Suprapubic skin (tissue), 4 donors: ENCODE measurements at places on chromosomes 12 and 14.

DNA sequence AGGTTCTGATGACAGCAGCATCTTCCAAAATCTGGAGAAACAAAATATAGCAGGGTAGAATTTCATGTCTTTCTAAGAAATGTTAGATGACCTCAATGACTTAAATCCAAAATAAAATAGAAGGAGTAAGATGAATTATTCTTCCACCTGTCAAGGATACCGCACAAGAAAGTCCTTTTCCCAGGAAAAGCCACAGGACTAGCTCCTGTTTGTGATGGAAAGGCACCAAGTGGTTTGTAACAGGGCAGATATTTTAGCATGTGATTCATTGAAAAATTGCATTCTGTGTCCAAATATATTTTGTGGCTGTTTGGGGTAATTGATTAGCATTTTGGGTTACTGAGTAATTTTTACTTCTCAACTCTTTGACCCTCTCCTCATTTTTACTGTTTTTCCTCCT, 2.7 kb downstream of the CD163L1 start:
- no peak for DNase-seq

DNA sequence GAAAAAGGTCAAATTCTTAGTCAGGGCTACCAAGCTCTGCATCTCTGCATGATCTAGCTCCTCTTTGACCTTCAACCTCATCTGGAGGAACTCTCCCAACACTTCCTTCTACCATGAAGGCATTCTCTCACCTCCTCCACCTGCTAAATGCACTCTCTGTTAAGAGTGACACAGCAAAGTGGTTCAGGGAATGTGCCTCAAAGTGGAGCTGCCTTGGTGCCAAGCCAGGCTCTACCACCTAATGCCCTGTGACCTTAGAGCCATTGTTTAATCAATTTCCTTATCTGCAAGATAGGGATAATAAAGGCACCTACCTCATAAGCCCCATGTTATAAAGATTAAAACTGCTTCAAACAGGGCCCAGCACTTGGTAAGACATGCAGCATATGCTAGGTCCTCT, 236.7 kb downstream of the ANO2 start:
- no peak for DNase-seq

- DNase-seq = no peak
These were observed 88.8 kb downstream of the ATXN7L3B start for GRCh38 chr12:74626397-74626796.

- DNase-seq = peak; percentile 67
These were observed 137.5 kb upstream of the CCND2 start for GRCh38 chr12:4135919-4136605.

DNA sequence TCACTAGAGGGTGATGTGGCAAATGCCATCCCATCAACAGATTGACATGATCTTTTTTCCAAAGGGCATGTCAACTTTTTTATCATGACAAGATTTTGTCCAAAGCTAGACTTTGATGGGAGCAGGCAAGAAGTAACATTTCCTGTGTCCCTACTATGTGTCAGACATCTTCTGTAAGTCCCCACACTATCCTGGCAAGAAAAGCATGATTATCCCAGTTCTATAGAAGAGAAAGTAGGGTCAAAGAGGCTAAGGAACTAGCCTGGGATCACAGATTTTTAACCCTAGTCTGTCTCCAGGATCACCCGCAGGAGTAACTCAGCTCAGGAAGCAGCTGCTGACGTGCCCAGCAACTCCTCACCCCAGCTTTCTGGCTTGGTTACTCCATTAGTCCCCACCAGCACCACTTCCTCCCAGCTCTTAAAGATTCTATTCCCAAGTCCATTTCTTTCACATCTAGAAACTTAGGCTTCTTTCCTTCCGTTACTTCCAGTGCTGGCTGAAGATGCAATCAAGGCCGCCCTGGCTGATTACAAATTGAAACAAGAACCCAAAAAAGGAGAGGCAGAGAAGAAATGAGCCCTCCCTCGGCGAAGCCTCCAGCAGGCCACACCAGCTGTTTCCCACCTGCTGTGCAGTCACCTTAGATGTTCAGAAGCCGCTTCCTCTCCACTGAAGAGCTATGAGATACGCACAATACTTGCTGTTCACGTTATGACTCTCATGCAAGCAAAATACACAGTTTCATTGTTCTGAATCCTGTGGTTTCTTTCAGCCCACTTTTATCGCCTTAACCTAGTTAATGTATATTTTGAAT, 6.2 kb downstream of the ISCU start:
- DNase-seq = no peak

DNA sequence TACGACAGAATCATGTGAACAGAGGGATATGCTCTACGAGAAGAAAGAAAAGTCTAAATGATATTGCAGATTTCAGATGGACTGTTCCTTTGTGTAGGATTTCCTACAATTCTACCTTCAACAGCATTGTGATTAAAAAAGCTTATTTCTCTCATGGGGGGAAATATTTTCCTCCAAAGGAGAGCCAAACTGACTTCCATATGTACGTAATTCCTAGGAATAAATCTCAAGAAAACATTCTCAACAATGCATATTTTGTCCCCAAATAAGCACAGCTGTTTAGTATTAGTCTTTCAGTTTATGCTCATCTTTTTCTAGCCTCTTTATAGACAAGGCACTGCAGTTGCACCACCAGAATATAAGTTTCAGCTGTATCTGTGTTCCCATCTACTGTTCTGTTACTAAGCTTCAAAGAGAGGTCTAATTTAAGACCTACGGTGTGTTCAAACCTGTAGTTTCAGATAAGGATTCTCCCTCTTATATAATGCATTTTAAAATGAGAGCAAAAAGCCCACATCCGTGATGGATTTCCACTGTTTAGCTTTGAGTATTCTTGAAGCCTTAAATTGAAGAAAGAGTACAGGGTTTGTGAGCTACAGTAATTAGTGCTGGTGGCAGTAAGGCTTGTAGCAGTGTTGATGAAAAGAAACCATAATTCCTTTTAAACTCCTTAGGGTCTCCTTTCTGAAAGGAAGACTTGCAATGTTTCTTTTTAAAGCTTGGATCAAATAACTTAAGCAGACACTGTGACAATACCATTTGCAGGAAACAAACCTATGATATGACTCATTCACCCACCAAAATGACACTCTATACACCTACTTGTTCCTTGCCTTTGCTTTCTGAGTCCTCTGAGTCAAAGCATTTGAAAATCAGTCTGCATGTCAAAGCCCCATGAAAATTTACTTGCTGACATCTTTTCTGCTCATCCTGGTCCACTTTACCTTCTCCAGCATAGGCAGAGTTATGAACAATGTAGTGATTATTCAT, 754.1 kb downstream of the NOVA1 start:
- no peak for DNase-seq

- no peak for DNase-seq
These were observed 80.6 kb upstream of the DAAM1 start for GRCh38 chr14:59107819-59108218.

GRCh38 chr12:71664411-71665089, 449 bp downstream of the THAP2 start:
- no peak for DNase-seq

DNA sequence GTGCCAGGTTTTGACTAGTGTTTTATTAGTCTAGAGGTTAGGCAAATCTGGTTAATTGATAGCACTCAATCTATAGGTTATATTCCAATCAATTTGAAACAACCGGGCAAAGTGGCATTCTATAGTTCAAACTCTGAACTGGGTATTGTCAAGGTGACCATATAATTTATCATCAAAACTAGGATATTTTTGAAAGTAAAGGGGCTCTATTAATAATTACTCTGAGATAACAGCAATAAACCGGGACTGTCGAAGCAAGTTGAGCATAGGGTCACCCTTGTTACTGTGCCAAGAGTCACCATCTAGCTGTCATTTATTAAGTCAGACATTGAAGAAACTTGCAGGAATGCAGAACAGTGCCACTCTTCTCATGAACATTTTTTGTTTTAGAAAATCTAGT, 321.2 kb downstream of the RAD51B start:
- no peak for DNase-seq

DNA sequence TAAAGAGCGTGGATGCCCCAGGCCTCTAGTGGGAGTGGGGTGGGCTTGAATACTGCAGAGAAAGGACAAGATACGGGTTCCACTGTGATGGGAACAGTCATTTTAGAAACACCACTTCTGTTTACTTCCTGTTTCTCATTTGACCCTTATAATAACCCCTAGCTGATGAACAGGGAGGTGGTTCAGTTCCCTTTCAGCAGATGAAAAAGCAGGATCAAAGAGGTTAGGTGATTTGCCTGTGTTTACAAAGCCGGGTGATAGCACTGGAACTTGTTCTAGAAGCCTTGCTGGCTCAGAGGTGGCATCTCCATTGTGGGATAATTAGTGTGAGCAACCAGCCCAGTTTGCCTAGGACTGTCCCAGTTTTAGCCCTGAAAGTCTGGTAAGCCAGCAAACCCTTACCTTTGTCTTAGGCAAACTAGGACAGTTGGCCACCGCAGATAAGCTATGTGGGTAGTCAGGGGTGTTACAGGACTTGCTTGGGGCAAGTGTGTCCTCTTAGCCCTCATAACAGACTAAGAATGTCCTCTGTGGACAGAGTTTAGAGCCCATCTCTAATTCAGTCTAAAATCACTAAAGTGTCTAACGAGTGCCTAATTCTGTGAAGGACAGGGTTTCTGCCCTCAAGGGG, 7.5 kb upstream of the LRP1-AS start:
- no peak for DNase-seq

DNA sequence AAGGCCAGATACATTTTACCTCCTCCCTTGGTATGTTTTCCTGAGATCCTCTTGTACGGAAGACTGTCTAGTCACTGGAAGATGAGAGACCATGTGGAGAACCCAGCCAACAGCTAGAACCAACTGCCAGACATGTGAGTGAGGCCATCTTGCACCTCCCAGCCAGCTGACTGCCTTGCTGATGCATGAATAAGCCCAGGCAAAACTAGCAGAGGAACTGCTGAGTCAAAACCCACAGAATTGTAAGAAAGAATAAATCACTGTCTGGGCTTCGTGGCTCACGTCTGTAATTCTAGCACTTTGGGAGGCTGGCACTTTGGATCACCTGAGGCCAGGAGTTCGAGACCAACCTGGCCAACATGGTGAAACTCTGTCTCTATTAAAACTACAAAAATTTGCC, 160.0 kb downstream of the TPH2 start:
- DNase-seq = no peak

- DNase-seq = no peak
These were observed 151.3 kb upstream of the PRKD1 start for GRCh38 chr14:30078811-30079402.

GRCh38 chr12:40240779-40241178, 16.0 kb downstream of the LRRK2 start:
- DNase-seq = no peak

DNA sequence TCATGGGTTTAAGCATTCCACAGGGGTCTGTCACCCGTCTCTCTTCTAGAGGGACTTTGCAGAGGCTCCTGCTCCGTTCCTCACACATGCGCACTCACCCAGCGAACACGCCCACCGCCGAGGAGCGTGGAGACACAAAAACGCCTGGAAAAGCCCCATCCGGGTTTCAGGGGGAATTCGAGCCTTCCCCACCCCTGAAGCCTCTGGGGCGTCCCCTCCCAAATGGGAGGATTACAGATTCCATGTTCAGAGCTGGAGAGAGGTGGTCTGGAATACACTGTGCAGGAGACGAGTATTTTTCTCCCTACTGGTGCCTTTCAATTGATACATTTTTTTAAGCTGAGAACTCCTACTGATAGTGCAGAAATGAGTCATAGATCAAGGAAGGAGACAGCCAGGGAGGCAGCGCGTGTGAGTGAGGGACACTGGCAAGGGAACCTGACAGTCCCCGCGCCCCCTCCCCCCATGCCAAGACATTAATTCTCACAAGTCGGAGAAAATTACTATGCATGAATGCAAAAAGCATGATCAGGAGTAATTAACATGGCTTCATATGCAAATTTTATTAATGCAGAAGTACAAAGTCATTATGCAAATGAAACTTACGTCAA, 36.9 kb downstream of the BCL11B start:
- DNase-seq = peak; percentile 72

DNA sequence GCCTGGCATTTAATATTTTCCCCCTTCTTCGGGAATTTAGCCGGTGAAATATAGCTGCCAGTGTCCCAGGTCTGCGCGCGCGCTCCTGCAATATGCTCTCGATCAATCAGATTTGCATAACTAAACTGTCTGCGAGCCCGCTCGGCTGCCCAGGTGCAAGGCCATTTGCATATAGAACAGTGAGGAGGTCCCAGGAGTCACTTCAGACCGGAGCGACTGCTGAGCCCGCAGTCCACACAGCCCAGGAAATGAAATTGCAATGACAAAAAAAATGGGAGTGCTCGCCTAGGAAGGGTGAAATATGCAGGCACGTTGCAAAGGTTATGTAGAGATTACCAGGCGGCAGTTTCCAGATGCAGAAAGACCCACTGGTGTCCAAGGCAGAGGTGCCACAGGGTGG, 228.5 kb downstream of the VRK1 start:
- DNase-seq = no peak

GRCh38 chr12:32604565-32604964, 74.5 kb upstream of the DNM1L start:
- no peak for DNase-seq

DNA sequence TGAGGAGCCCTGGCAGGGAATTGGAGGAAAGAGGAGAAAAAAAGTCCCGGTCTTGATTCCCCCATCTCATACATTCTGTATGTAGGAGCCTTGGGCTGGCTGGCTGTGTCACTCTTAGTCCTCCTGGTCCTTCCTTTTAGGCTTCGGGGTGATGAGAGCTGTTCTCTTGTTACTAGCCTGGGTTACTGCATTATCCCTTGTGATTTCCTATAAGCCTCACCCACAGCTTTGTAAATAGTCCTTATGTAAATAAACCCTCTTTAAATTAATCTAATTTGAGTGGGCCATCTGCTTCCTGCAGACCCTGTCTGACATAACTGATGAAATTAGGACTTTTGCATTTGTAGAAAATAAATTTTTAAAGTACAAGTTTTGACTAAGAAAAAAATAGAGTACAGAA, 19.2 kb downstream of the DNM1L start:
- DNase-seq = no peak

DNA sequence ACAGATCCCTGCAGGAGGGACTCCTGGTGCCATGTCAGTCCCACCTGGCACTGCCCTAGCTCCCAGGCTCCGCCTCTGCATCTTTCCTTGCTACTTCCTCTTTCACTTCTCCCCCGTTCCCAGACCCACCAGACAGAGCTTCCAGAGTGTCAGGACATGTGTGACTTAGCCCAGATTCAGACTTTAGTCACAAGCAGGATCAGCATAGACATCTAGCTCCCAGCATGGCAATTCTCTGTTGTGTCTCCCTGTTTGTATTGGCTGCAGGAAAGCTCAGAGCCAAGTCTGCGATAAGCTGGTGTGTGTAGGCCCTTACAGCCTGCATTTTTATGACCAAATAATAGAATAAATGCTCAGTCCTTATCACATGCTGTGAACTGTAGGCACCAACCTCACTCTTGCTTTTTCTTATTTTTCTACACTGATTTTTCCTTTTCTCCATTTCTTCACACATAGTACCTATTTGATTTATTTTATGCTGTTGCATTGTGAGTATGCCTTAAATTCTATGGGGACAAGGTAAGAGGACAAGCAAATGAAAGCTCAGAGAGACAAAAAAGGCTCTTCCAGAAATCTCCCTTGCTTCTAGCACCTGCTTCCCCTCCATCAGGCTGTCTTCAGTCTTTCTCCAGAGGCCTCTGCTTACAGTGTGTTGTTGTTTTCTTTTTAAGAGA, 5.9 kb downstream of the DHRS2 start:
- no peak for DNase-seq

- DNase-seq = no peak
These were observed 25.7 kb upstream of the PLD4 start for GRCh38 chr14:104898870-104899510.
